ENCODE measurements at places on chromosomes 16 and 17. TPM values are rescaled to one million over a fixed set of nuclear protein-coding genes. Genes with fewer than 3 reads are reported as not detected.
A peak's percentile ranks its signal among the peaks of the same experiment; 100 is the strongest.

NDEL1 gene
- 60.2 TPM for total RNA-seq

CHP2 gene
- total RNA-seq: not detected

DPEP3 gene
- total RNA-seq: not detected

IGSF6 gene
- total RNA-seq: not detected

NLE1 gene
- total RNA-seq: 23.8 TPM

FADS6 gene
- 0.85 TPM for total RNA-seq

LPO gene
- total RNA-seq: 0.27 TPM

- peaks cover 6% of the 10 kb centered on the region for H3K4me1 ChIP-seq
- H3K27me3 ChIP-seq: peaks cover 10% of the 10 kb centered on the region
- no peaks in the 10 kb centered on the region for H3K36me3 ChIP-seq
- H3K27ac ChIP-seq: no peak overlapping the region
Observed at GRCh38 chr16:74817851-74818250, 43.2 kb upstream of the FA2H start.

DNA sequence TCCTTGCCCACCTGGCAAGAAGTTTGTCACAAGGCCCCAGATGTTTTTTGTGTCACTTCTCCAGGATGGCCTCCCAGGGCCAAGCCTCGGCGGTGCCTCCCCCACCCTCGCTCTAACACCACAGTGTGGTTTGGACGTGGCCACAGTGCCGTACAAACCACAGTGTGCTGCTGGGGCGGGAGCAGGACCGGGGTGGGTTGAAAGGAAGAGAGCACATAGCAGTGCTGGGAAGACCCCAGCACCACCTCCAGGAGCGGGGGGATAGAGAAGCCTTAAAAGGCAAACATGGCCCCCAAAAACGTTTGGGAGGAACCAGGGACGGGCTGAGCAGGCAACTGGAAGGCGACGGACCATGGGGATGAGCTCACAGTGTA lies 5.0 kb upstream of the BCL6B start:
- no peak overlapping the region for H3K4me3 ChIP-seq
- no peaks in the 10 kb centered on the region for H3K36me3 ChIP-seq
- H3K27ac ChIP-seq: no peak overlapping the region
- no peak for DNase-seq
- peaks cover 45% of the 10 kb centered on the region for H3K4me1 ChIP-seq
- peaks cover 25% of the 10 kb centered on the region for H3K27me3 ChIP-seq

DNA sequence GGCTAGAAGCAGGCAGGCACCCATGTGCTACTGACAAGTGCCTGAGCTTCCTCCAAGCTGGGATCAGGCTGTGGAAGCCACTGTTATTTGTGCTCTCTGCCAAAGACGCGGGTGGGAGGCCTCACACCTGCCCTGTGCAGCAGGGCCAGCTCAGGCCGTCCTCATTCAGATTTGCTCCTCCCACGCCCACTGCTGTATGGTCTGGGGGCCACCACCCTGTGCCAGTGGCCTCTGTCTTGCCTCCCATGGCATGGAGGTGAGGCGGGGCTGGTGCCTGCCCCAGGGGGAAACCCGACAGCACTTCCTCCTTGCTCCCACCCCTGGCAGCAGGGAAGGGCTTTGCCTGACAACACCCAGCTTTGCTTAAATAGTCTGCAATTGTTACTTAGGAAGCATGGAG lies 356.5 kb upstream of the CDH8 start:
- no peak overlapping the region for H3K4me3 ChIP-seq
- H3K4me1 ChIP-seq: no peaks in the 10 kb centered on the region
- H3K27ac ChIP-seq: no peak overlapping the region
- peaks cover 14% of the 10 kb centered on the region for H3K27me3 ChIP-seq

- no peaks in the 10 kb centered on the region for H3K27me3 ChIP-seq
- H3K36me3 ChIP-seq: peaks cover 14% of the 10 kb centered on the region
- peak overlapping the region; percentile 69 for H3K27ac ChIP-seq
- peaks cover 38% of the 10 kb centered on the region for H3K4me1 ChIP-seq
- H3K4me3 ChIP-seq: no peak overlapping the region
- DNase-seq: no peak
Observed at GRCh38 chr17:863880-864279, 81.7 kb downstream of the MRM3 start.

- no peaks in the 10 kb centered on the region for H3K36me3 ChIP-seq
- H3K4me1 ChIP-seq: peaks cover 18% of the 10 kb centered on the region
- no peak overlapping the region for H3K4me3 ChIP-seq
- no peak overlapping the region for H3K27ac ChIP-seq
Observed at GRCh38 chr16:29736112-29736511, 9.7 kb downstream of the C16orf54 start.

DNA sequence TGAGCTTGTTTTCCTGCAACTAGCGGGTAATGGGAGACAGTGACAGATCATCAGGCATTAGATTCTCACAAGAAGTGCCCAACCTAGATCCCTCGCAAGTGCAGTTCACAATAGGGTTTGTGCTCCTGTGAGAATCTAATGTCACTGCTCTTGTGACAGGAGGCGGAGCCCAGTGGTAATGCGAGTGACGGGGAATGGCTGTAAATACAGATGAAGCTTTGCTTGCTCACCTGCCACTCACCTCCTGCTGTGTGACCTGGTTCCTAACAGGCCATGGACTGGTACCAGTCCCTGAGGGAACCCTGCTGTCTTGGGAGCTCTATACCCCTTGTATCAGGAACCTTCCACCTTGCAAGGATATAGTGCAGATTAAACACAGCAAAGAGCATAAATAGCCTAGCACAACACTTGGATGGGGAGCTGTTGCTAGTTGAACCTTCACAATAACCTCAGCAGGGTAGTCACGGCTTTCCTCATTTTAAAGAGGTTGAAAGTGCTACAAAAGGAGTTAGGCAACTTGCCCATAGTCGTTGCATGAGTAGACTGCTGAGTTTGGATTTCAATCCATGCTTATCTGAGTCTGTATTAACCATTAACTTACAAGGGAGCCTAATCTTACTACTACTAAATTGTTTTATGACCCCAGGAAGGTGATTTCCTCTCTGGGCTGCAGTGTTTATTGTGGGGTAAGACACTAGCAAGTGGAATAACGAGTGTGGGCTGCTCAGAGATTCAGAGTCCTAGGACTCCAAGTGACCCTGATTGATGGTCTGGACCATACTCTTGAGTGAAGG lies 156.6 kb upstream of the ZFHX3 start:
- no peaks in the 10 kb centered on the region for H3K27me3 ChIP-seq
- no peak for DNase-seq
- no peaks in the 10 kb centered on the region for H3K36me3 ChIP-seq

DNA sequence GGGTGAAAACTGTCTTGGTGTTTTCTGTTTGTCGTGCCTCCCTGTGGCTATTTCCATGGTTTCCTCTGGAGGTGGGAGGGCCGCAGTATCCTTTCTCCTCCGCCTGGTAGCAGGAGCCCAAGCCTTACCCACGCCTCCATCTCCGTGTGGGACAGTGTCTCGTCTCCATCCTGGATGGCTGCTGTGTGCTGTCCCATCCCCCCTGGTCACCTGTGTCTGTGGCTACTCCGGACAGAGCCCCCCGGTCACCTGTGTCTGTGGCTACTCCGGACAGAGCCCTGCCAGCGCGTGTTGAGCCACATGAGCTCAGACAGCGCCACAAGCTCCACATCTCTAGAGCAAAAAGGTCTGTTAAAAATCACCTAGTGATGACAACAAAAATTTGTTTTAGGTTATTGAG lies 198.2 kb upstream of the CHMP6 start:
- H3K36me3 ChIP-seq: peaks cover 22% of the 10 kb centered on the region
- H3K27ac ChIP-seq: peak overlapping the region; percentile 26
- H3K27me3 ChIP-seq: no peaks in the 10 kb centered on the region

GRCh38 chr17:29133121-29133713 lies 47.0 kb downstream of the MYO18A start:
- H3K36me3 ChIP-seq: peaks cover 2% of the 10 kb centered on the region
- peaks cover 5% of the 10 kb centered on the region for H3K4me1 ChIP-seq
- H3K27me3 ChIP-seq: no peaks in the 10 kb centered on the region
- DNase-seq: no peak
- no peak overlapping the region for H3K4me3 ChIP-seq

- no peak overlapping the region for H3K4me3 ChIP-seq
- H3K27me3 ChIP-seq: no peaks in the 10 kb centered on the region
- no peak overlapping the region for H3K27ac ChIP-seq
Observed at GRCh38 chr17:67125417-67125816, 81.1 kb downstream of the CACNG1 start.

DNA sequence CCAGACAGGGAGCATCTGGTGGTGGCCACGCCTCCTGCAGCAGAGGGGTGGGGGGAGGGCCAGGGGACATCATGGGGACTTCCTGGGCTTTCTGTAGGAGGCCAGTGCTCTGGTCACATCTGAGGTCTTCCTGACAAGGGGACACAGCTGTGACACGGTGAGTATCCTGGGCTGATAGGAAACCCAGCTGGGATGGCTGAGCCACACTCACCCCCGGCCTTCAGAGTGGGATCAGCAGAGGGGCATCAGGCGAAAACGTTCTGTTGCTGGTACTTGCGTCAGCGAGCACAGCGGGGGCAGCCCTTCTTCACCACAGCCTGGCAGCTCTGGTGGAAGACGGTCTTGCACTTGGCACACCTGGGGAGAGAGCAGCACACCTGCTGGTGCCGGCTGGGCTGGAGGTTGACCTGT lies 122.9 kb upstream of the SMURF2 start:
- peaks cover 21% of the 10 kb centered on the region for H3K27me3 ChIP-seq
- H3K4me3 ChIP-seq: no peak overlapping the region
- H3K27ac ChIP-seq: no peak overlapping the region
- peaks cover 12% of the 10 kb centered on the region for H3K36me3 ChIP-seq
- peaks cover 12% of the 10 kb centered on the region for H3K4me1 ChIP-seq

DNA sequence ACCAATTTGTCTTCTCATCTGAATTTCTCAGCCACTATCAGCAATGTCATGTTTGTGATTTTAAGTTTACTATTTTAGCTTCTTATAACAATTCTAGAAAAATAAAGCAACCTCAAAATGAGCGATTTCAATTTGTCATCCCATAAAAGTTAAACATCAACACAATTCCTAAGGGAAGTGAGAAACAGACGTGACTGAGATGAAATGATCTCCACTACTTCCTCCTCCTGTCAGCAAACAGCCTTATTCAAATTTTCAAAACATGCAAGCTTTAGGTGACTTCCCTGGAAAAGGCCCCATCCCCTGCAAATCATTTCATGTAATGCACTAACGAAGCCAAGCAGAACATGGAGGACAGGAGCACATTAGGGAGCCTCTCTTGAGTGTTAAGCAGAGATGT lies 64.9 kb downstream of the ZNF652 start:
- H3K4me1 ChIP-seq: peaks cover 5% of the 10 kb centered on the region
- no peaks in the 10 kb centered on the region for H3K27me3 ChIP-seq
- no peak overlapping the region for H3K27ac ChIP-seq

GRCh38 chr17:64378890-64379354 lies 11.7 kb downstream of the PECAM1 start:
- no peaks in the 10 kb centered on the region for H3K4me1 ChIP-seq
- H3K4me3 ChIP-seq: no peak overlapping the region
- no peak for DNase-seq
- no peaks in the 10 kb centered on the region for H3K36me3 ChIP-seq
- H3K27ac ChIP-seq: no peak overlapping the region

GRCh38 chr17:20302246-20302917 lies 165.0 kb downstream of the LGALS9B start:
- H3K27ac ChIP-seq: no peak overlapping the region
- H3K36me3 ChIP-seq: peaks cover 21% of the 10 kb centered on the region
- H3K4me1 ChIP-seq: peaks cover 9% of the 10 kb centered on the region
- no peak overlapping the region for H3K4me3 ChIP-seq

DNA sequence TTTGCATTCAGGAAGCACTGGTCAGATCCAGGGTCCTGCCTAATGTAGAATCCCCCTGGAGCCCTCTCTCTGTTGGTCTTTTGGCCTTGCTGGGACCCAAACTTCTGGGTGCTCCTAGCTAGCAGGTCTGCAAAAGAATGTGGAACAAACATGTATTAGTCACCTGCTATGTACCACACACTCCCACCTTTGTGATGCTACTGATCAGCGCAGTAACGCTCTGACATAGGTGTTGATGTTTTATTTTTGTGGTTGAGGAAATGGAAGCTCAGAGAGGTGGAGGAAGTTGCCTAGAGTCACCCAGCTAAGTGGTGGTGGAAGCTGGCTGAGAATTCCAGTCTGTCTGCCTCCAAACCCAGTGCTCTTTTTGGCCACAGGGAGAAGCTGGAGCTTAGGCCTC lies 35.8 kb upstream of the LGALS9 start:
- H3K36me3 ChIP-seq: peaks cover 3% of the 10 kb centered on the region
- H3K4me1 ChIP-seq: peaks cover 12% of the 10 kb centered on the region
- no peak for DNase-seq
- H3K4me3 ChIP-seq: no peak overlapping the region
- H3K27me3 ChIP-seq: no peaks in the 10 kb centered on the region

GRCh38 chr16:85449885-85450245 lies 163.3 kb upstream of the GSE1 start:
- no peak overlapping the region for H3K4me3 ChIP-seq
- DNase-seq: no peak
- H3K27ac ChIP-seq: no peak overlapping the region
- no peaks in the 10 kb centered on the region for H3K27me3 ChIP-seq
- H3K4me1 ChIP-seq: peaks cover 51% of the 10 kb centered on the region

DNA sequence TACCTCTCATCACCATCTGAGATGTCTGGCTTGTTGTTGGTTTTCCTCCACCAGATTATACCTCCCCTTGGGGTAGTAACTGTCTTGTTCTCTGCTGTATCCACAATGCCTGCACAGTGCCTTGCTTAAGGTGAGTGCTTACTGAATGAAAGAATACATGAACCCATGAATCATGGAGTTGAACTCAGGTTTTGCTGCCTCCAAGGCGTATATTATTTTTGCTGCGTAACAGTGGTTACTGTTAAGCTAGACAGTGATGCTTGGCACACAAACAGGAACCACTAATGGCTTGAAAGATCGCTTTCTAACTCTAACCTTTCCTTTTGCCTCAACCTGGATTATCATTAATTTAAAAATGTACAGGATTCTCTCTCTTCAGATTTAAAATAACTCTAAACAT lies 695.8 kb downstream of the TOX3 start:
- H3K4me1 ChIP-seq: no peaks in the 10 kb centered on the region
- H3K4me3 ChIP-seq: no peak overlapping the region
- H3K36me3 ChIP-seq: no peaks in the 10 kb centered on the region

Measured in mesothelial cell of epicardium (in vitro differentiated cells).